ENCODE measurements at places on chromosomes 6 and 20.

DNA sequence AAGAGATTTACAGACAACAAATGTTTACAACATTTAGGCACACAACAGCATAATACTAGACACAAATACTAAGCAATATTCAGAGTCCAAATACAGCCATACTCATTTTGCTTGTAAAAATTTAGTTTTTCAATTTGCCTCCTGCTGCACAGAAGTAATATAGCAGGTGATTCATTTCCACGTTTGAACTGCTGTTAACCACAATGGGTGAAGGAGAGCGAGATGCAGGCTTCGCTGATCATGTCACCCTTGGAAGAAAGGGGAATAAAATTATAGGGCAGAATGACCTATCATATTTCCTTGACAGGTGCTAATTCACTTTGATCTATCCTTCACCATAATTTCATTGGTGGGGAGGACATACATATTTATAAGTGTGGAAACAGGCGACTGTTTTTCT is 643.8 kb upstream of the AGPAT4 start:
- DNase-seq: no peak

DNA sequence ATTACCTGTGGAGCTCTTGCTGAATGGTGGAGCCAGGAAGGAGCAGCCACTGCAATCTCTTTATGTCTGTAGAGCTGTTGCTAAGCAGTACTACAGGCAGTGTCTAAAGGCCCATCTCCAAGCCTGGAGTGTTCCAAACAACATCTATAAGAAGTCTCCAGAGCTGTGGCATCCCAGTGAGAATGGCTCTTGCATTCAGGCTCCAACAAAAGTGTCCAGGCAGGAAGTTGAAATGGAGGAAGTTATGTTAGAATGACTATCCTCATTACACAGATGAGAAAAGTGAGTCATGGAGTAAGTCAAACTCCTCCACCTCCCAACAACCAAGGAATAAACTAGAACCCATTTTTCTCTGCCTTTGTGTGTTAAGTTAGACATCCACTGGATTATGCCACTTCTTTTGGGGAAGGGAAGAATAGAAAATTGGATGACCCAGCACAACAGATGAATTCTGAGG is 288.5 kb upstream of the STXBP5 start:
- no peak for DNase-seq

DNA sequence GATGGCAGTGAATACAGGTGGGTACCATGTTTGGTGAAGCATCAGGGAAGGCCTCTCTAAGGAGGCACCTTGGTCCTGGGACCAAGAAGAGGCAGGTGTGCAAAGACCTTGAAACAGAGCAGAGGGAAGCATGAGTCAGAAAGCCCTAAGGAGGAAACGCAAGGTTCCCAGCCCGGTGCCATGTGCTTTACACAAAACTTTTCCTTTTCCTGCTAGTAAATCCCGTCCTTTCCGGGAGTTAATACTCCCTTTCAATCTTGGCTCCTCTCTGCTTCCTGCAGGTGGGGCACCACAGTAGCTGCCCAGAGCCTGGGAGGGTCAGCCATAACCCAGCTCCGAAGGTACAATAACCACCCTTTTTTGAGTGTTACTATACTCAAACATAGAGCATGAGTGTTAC is 19.4 kb upstream of the SLC23A2 start:
- DNase-seq: no peak

DNA sequence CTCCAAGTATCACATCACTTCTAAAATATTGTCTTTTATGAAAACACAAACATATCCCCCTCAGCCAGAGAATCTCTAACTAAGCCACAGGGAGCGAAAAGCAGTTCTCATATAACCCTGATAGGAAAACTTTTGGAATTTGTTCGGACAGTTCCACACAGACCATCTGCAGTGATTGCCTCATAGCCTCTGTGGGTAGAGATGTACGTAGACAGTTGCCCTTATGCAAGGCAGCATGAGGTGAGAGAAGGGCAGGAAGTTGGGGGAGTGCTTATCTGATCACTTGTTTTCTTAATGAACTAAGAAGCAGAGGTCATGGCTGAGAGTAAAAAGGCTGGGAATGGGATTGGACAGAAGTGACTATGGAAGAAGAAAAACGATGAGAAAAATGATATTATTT is 39.6 kb downstream of the SLC23A2 start:
- no peak for DNase-seq

- no peak for DNase-seq
These were observed 105.0 kb upstream of the LAMP5 start for GRCh38 chr20:9409352-9409751.

DNA sequence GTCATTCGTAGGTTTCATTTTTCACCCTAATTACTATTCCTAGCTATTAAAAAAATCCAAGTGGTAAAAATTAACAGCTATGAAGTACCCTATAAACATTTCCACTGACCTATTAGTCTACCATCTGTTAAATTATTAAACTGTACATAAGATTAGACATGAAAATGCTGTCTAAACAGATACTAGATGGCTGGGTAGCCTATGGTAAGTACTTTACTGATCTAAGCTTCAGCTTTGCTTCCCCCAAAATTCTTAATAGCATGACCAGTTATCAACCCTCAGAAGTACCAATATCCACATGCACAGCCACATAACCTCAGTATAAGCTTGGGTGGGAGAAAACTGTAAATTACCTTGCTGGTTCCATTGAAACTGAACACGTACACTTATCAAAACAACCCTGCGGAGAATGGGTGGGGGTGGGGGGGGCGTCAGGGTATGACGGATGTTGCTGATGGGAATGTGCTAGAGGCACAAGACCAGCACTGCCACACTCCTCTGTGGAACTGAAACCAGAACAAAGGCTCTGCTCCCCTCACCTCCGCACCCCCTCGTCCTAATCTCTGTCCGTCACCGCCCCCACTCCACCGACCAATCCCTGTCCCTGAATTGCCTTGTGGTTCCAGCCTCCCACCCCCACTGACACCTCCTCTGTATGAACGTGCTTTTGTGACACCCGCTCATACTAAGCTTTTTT is 45.3 kb downstream of the B4GALT5 start:
- DNase-seq: peak; percentile 91

- peak; percentile 24 for DNase-seq
These were observed 149.3 kb downstream of the PTPRT start for GRCh38 chr20:43040427-43040826.

- no peak for DNase-seq
These were observed 985 bp downstream of the ZBP1 start for GRCh38 chr20:57619051-57619831.

DNA sequence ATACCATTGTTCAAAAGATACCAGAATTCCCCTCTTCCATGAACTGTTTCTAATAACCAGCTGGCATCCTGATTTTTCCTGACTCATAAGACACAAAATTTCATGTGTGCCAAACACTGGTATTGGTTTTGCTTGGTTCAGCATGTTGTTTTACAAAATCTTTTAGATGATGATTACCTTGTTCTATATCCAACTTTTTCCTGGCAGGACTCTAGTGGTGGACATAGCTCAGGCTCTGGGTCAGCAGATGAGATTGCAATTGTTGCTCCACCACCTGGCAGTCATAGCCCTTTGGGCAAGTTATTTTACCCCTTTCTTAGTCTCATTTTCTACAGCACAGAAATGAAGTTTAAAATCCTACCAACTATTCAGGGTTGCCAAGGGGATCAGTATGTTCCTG is 6.2 kb downstream of the TRIM38 start:
- DNase-seq: no peak

DNA sequence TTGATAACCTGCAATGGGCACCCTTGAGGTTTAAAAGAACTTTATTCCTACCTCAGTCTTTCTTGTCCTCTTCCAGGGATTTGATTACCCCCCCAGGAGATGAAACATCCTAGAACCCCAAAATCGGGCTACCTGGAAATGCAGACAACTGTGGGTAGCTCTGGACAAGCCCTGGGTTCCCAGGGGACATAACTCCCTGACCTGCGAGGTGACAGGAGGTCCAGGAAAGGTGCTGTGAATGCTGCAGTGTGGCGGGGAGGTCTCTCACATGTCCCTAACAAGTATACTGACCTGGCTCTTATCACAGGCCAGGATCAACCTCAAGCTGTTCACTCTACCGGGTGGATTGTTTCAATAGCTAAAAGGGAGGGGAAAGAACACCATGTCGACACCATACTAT is 11.6 kb downstream of the JAG1 start:
- DNase-seq: no peak

GRCh38 chr6:53544217-53544469 is 758 bp downstream of the GCLC start:
- DNase-seq: peak; percentile 40

- no peak for DNase-seq
These were observed 3.3 kb upstream of the PACSIN1 start for GRCh38 chr6:34462551-34462971.

- no peak for DNase-seq
These were observed 9.7 kb downstream of the SNRPB start for GRCh38 chr20:2460752-2461424.

- no peak for DNase-seq
These were observed 49.9 kb upstream of the ADGRF1 start for GRCh38 chr6:47091886-47092668.

DNA sequence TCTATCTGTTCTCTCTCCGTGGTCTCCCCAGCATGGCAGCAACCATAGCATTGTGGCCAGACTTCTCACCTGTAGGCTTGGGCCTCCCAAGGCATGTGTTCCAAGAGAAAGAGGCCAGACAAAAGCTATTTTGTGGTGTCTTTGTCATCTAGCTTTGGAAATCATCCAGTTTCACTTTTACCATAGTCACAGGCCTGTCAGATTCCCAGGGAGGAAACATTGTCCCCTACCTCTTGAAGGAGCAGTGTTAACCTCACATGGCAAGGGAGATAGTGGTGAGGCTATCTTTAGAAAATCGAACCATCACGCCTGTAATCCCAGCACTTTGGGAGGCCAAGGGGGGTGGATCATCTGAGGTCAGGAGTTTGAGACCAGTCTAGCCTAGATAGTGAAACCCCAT is 42.3 kb upstream of the RALGAPA2 start:
- no peak for DNase-seq

- DNase-seq: no peak
These were observed 14.5 kb downstream of the TFAP2A start for GRCh38 chr6:10400330-10400729.

GRCh38 chr6:35733633-35734032 is 3.2 kb upstream of the ARMC12 start:
- DNase-seq: no peak

- no peak for DNase-seq
These were observed 11.4 kb upstream of the VEGFA start for GRCh38 chr6:43758617-43759050.

DNA sequence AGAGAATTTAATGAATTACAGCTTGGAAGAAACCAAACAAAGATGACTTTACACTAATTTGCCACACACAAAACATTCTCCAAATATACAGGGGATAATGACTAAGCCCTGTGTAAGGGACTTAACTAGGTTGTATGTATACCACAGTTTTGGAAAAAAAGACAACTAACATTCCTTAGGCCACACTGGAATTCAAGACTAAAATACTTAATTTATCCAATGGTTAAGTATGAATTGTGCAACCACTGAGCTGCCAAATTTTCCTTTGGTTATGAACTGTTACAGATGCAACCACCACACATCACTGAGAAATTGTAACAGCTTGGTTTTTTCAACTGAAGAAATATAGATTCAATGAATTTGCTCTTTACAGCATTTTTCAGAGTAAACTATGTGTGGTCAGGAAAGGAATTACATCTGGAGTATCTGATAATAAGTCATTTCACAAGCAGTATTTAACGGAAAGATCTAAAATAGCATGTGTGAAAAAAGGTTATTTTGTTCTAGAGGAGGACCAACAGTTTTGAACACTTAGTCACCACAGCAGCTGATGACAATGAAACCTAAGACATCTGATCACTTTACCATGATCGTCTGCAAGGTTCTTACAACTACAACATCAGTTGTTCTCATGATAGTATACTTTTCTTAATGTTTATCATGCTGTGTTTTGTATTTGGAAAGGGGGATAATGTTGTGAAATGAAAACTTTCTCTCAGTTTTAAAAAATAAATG is 318.8 kb downstream of the BCKDHB start:
- DNase-seq: no peak

GRCh38 chr6:153511896-153512496 is 380.9 kb upstream of the RGS17 start:
- DNase-seq: peak; percentile 25

DNA sequence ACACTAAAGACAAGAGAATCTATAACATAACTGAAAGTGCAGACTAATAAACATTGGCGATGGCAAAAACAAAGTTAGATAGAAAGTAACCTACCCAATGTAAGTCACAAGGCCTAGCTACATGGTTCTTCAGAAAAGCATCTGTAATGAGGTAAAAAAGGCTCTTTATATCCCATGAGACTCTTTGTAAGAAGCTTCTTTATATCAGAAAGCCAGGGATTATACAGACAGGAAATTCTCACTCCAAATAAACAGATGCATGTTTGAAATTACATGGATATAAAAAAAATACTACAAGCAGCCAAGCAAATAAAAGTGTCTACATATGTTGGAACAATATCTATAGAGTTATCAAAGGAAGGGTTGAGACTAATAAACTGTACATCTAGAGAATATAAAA is 284.9 kb upstream of the NRSN1 start:
- DNase-seq: no peak

DNA sequence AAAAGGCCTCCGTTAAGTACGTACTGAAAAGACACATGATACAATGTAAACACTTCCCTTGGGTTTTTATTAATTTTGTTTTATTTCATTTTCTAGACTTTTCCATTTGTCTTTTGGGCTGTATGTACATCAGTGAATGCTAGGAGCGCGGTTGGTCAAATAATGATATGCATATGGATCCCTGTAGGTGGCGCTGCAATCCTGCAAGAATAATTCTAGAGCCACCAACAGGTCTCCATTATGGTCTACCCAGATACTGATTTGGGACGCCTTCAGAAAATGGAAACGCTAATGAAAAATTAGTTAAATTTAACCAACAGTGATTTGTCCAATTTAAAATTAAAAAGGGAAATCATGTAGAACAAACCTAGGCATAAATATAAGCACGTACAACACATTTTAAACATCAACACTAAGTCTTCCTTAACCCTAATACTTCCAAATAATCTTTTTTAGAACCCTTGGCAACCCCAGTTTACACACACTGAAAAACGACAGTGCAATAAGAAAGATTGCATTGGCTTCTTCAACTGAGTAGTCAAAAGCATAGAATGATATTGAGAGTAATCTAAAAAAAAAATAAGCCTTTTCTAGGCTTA is 433.5 kb downstream of the RFPL4B start:
- DNase-seq: peak; percentile 85

DNA sequence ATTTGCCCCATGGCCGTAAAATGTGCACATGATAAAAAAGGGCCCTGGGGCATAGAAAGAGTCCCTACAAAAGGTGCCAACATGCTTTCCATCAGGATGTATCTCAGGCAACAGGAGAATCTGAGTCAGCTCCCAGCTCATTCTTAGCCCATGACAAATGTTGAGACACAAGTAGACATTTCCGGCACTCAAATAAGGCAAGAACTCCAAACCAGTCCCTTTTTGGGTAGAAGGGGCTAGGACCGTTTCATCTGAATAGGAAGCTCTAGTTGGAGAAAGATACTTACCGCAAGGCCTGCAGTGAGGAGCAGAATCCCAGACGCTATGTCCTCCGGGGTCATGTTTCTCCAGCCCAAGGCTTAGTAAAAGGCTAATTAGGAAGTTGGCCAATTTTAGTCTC is 261.0 kb upstream of the RIN2 start:
- no peak for DNase-seq

All from testis (tissue), 5 donors.